ENCODE measurements at places on chromosomes 5 and 9.

DNA sequence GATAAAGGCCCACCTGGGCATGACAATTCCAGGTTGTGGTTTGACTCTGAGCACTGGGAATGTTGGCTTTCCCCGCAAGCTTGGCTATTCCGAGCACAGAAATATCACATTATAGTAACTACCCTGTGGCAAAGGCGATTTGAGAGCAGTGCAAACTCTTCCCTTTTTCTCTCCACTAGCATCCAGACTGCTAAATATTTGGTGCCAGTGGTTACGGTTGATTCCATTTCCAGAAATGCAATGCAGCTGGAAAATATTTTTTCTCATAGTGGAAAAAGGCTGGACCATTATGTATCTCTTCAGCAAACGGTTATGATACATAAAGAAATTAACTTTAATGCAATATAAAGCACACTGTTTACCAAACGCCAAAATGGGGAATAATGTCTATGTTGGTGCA lies 158.0 kb downstream of the ENC1 start:
- no peak for DNase-seq

- no peak for DNase-seq
These were observed 13.9 kb downstream of the PCDH12 start for GRCh38 chr5:141944076-141944475.

GRCh38 chr5:59485629-59486439 lies 407.7 kb downstream of the PDE4D start:
- no peak for DNase-seq

DNA sequence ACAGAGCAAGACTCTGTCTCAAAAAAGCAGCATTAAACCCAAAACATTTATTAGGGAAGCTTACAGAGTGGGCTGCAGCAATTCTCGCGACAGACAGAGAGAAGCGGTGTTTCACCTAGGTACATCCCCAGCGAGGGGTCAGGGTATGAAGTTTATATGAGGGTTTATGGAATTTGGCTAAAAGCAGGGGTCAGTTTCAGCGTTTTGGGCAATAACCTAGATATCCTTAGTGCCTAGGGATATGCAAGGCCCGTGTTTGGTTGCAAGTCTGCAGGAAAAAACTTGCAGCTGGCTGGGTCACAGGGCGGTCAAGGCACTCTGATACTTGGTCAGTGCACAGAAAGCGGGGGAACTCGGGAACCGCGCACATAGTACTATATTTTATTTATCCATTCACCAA lies 649 bp upstream of the GLE1 start:
- no peak for DNase-seq

GRCh38 chr5:180338001-180338707 lies 15.0 kb downstream of the GFPT2 start:
- DNase-seq: no peak

DNA sequence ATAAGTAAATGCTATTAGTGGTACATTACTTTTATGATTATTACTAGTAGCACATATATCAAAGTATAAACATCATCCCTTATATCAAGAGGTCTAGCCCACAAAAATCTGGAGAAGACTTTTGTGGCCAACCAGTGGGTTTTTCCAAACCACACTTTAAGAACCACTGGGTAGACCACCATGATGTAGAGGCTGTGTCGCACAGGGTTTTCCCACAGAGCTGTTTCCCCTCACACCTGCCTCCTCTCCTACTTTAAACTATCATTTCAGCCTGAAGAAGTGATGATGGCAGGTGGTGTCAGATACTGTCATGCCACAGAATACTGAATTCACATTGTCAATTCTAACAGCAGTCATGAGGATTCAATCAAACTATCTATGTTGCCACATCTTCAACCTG lies 109.2 kb downstream of the FBXW11 start:
- no peak for DNase-seq

Data from left forelimb (tissue), 1 donor.